Natural killer cell (primary cell): ENCODE measurements at places on chromosomes 12 and 14.

DNA sequence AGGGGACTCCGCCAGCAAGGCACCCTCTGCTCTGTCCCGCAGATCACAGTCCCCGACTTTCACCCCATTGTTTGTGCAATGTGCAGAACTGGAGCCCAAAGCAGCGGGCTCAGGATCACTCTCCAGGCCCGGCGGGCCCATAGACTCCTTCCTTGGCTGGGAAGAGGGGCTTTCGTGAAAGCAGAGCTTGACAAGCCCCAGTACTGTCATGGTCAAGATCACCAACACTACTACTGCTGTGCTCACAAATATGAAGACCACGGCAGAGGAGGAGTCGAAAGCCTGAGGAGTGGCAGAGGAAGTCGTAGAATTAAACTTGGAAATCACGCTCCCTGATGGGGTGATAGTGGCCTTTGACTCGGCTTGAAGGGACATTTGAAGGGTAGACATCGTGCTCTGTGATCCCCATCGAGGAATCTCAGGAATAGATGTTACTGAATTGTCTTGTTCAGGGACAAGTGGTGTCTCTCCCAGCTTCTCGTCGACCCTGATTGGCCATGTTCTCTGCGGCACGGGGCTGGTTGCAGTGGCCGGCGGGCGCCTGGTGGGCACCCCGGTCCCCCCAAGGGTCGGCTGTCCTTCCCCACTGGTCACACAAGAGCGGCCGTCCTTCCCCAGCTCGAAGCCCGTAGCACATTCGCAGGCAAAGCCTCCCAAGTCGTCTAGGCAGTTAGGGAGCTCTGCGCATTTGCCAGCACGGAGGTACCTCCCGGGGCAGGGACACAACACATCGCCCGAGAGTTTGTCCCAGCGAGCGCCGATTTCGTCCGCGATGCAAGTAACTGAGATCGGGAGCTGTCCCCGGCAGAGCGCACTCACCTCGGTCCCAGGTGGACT lies 1.1 kb downstream of the CLEC14A start:
- no peak for DNase-seq

- no peak for DNase-seq
Observed at GRCh38 chr12:1922075-1922709, 3.7 kb upstream of the CACNA2D4 start.

DNA sequence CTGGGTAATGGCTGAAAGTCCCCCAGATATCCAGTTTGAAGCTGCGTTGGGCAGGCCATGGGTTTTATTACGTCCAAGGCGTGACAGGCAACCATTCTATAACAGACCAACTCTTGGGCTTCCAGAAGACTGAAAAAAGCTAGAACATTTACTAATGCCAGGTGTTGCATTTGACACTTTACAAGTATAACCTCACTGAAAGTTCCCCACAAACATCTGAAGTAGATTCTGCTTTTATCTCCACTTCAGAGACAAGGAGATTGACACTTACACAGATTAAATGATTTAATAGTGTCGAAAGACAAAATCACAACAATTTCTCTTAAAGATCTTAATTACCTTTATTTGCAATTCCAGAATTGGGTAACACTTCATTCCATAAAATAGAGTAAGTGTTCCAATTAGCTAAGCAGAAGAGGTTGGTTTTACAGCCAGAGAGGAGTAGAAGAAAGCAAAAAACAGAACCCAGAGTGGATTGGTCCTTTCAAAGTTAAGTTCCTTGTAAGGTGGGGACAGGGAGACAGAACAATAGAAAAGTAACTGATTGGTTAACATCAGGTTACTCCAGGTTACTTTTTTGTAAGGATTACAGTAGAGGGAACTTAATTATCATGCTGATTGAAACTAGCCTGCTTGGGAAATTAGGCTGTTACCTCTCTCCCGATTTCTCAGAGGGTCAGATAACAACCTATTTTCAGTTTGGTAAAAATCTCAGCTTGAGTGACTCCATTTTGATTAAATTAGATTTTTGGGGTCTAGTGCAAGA lies 11.3 kb downstream of the SOCS2 start:
- no peak for DNase-seq

DNA sequence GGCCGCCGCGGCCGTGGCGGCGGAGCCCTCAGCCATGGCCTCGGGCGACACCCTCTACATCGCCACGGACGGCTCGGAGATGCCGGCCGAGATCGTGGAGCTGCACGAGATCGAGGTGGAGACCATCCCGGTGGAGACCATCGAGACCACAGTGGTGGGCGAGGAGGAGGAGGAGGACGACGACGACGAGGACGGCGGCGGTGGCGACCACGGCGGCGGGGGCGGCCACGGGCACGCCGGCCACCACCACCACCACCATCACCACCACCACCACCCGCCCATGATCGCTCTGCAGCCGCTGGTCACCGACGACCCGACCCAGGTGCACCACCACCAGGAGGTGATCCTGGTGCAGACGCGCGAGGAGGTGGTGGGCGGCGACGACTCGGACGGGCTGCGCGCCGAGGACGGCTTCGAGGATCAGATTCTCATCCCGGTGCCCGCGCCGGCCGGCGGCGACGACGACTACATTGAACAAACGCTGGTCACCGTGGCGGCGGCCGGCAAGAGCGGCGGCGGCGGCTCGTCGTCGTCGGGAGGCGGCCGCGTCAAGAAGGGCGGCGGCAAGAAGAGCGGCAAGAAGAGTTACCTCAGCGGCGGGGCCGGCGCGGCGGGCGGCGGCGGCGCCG lies 381 bp downstream of the YY1 start:
- DNase-seq, result peak; percentile 51

DNA sequence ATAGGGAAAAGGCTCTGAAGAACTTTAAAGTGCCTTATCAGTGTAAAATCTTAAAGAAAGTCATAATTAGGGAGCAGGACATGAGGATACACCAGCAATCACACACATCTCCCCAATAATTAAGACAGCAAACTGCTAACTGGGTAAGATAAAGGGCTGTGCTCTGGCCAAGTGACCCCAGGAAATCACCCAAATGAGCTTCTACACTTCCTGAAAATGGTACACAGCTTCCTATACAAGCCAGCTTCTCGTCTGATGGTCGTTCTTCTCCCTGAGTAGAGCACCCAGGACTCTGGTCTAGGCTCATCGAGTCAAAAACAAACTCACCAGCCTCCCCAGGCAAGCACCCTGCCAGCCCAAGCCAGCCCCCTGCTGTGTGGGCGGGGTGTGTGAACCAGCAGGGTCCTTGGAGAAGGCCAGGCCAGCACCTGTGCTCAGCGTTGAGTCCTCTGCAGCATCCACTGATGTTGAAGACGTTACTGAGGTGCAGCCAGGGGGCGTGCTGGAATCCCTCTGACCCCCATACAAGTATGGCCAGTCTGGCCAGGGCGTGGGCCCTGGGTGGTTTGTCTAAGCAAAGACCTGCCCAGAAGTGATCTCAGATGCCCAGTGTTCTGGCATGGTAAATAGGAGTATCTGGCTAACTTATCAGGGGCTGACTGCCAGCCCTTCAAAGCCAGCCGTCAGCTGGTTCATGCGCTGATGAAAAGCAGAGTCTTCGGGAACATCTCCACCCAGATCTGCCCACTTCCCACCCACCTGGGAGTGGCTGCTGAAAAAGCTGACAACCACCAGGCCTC lies 41.4 kb downstream of the ACTN1 start:
- peak; percentile 39 for DNase-seq

DNA sequence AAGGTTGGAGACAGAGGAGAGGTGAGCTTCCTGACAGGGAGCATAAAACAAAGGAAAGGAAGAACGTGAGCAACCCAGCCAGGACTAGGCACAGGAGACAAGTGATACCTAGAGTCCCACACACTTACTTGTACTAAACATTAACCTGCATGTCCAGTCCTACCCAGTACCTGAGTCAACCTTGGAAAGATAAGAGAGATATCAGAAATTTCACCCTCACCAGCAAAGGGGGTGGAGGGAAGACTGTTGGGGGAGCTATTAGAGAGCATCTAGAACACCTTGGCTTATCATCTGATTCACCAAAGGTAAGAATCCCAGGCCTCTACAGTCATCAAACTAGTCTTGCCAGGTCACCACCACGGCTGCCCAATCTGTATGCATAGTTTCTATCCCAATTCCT lies 11.1 kb downstream of the KLHL33 start:
- DNase-seq, result no peak

GRCh38 chr12:13436696-13437391 lies 240.3 kb downstream of the EMP1 start:
- DNase-seq, result no peak

DNA sequence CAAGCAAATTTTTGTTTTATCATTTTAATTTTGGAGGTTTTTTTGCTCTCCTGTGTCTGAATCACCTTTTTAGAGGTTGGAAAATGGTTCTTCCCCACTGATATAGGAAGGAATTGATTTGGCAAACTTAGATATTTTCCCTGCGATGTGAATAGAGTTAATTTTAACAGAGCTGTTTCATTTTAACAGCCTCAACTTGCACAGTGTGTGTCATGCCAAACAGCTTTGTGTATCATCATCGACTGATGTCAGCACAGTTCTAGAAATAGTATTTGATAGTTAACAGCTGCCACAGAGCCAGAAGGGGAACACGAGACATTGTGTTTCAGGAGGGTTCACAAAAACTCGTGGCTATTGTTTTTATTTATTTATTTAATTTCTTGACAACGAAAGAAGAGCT lies 243.1 kb upstream of the FOXN3 start:
- no peak for DNase-seq

DNA sequence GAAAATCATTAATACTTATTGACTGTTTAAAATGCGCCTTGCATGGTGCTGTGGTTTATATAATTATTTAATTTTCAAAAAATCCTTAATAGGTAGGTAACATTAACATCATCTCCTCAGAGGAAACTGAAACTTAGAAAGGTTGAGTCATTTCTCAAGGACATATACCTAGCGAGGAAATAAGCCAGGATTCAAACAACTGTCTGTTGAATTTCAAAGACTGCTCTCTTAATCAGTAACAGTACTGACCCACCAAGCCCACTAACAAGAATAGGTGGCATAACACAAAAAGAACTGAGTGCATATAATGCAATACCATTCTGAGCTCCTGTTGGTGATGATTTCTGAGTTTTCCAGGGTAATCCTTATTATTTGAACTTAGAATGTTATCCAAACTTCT lies 174.3 kb downstream of the SOX5 start:
- no peak for DNase-seq

DNA sequence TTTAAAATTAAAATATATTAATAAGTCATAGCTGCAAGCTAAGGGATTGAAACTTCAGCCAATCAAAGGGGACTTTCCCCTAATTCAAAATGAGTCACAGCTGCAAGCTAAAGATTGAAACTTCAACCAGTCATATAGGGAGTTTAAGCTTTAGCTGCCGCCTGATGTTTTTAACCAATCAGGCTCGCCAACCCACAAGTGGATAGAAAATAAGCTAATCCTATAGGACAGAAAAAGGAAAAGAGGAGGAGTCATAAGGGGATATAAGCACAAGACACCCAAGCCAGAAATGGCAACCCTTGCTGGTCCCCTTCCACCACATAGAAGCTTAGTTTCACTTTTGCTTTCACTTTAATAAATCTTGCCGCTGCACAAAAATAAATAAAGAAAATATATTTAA lies 1154.6 kb downstream of the GALC start:
- DNase-seq, result peak; percentile 4

- DNase-seq, result no peak
Observed at GRCh38 chr14:100159865-100160533, 554 bp upstream of the DEGS2 start.

DNA sequence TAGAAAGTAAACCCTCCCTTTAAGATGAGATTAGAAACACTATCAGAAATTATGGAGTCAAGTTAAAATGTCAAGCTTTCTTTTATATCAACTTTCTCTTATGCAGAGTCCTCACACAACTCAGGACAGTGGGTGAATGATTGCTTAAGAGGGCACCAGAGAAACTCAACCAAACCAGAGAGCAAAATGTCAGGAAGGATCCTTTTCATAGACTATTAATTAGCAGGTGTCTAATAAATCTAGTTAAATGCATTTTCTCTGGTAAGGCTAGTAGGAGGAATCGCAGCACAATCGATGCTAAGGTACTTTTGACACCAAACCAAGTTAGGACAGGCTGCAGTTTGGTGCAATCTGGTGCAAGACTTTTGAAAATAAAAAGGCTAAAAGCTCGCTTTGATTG lies 614.7 kb upstream of the FOXG1 start:
- DNase-seq, result no peak

DNA sequence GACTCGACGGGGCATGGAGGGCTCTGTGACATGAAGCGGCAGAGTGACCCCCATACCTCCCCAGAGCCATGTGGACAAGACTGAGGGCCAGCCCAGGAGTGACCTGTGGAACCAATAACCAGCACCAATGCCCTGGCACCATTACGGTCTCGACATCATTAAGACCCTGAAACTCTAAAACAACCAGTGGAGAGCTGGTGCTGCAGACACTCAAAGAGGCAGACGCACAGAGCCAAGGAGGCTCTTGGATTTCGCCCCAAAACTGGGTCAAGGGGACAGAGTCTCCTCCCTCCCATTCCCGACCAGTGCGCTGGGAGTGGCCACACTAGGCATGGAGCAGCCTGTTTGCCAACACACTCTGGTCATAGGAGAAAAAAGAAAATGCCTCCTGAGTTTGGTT lies 41.6 kb upstream of the VASH1 start:
- no peak for DNase-seq

DNA sequence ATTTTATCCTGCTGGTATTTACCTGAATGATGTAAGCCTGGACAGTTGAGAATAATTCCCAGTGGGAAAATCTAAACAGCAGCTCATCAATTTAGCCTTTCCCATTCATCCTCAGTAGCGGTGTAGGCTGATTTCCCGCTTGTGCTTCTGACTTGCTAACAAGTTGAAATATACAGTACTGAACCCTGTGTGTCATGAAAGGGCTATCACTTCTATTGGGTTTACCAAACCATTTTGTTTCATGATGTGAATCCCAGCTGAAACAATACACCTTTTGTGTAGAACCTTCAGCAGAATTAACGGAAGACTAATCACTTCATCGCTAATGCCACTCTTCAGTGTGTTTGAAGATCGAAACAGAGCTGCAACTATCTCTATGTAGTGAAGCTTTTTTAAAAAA lies 88.4 kb downstream of the POLR3B start:
- DNase-seq, result no peak

- no peak for DNase-seq
Observed at GRCh38 chr14:77889971-77890442, 90.1 kb downstream of the ADCK1 start.

DNA sequence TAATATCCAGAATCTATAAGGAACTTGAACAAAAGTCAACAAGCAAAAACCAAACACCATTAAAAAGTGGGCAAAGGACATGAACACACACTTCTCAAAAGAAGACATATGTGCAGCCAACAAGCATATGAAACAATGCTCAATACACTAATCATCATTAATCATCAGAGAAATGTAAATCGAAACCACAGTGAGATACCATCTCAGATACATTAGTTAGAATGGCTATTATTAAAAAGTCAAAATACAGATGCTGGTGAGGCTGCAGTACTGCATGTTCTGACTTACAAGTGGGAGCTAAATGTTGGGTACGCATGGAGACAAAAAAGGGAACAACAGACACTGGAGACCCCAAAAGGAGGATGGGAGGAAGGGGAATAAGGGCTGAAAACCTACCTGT lies 67.1 kb downstream of the BLTP3B start:
- DNase-seq, result no peak

- no peak for DNase-seq
Observed at GRCh38 chr12:162467-163307, 51.3 kb downstream of the SLC6A12 start.

- DNase-seq, result no peak
Observed at GRCh38 chr12:32120419-32120818, 13.8 kb downstream of the BICD1 start.
